Activated CD8-positive, alpha-beta memory T cell treated with anti-CD3 and anti-CD28 coated beads for 1 hour (primary cell): ENCODE measurements at places on chromosomes 5 and 9.

- DNase-seq, result no peak
These were observed 220.5 kb downstream of the SLIT3 start for GRCh38 chr5:169080448-169080911.

DNA sequence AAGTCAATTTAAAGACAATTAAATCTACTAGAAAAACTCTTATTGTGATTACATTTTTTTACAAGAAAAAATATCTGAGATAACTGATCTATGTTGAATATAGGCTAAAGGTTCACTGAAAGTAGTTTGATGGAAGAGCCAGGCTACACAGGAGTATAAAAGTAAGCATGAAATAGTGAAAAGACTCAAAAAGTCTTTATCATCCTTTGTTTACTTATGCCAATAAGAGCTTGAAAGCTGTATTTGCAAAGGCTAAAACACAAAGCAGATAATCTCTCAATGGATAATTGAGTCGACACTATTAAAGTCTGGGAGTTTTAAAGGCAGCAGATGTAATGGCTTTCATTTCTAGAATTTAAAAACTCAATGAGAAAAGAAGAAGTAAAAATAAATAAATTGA, 42.0 kb downstream of the SSBP2 start:
- DNase-seq, result no peak

DNA sequence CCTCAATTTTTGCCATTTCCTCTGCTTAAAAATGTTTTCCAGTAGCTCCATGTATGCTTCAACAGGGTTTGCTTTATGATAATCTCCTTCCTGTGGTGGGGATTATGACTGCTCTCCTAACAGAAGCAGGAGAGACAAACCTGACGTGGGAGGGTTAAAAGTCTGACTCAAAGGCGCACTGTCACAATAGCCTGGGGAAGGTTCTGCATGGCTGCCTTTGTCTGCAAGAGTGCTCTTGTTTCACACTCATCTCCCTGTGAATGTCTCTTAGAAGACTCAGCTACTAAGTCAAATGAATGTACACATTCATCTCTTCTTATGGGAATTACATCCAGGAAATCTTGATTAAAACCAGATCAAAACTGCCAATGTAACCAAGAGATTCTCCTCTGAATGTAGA, 90.9 kb upstream of the MTAP start:
- DNase-seq, result no peak

GRCh38 chr9:108469654-108470053, 386.1 kb downstream of the ACTL7B start:
- DNase-seq, result no peak

DNA sequence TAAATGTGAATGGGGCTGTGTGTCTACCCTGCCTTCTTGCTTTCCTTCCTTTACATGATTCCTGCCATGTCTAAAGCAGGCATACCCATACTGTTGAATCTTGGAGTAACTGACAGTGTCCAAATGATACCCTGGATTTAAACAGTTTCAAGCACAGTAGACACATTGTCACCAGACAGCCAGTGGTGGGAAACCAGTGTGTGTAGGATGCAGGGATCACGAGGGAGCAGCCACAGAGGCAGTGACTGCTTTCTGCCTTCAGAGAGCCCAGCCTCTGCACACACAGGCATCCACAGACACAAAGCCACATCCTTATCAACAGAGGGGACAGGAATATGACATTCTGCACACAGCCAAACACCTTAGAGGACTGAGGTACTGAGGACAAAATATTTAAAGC, 184.2 kb upstream of the TBCA start:
- no peak for DNase-seq

DNA sequence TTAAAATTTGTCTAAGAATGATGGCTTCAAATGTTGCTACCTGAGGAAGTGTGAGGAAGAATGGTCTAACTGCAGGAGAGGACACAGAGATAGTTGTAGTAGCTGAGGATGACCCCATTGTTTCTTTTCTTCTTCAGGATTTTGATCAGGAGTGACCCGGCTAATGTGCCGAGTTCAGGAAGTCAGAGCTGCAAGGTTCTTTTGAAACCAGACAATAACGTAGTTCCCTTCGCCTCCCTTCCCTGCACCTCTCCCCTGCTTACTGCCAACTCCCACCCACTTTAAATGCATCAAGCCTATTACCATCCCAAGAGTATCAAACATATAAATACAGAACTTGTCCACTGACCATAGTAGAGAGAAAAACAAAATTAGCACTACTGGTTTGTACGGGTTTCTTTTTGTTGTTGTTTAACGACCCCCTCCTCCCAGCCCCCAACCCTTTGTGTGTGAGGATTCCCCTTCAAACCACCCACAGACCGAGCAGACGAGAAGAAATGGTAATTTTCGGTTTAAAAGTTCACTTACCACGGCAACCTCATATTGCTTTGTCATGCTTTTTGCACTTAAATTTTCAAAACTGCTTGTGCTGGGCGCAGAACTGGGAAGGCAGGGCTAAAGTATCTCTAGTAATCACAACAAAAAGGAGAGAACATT, 23.5 kb upstream of the ELAVL2 start:
- no peak for DNase-seq

DNA sequence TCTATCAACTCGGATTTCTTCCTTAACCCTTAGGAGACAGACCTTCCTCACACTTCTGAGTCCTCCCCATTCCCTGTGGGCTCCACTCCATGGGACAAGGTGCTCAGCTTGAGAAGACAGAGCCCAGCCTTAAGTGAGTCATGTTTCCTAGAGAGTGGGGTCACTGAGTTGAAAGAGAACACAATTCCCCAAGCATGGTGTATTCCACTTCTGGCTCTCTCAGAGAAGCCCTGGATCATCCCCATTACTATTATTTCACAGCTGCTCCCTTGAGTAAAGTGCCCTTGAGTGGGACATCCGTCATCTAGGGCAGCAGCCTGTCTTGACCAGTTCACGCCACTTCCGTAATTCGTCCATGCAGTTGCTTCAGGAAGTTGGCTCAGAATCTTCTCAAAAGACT, 604.8 kb downstream of the BNC2 start:
- no peak for DNase-seq

DNA sequence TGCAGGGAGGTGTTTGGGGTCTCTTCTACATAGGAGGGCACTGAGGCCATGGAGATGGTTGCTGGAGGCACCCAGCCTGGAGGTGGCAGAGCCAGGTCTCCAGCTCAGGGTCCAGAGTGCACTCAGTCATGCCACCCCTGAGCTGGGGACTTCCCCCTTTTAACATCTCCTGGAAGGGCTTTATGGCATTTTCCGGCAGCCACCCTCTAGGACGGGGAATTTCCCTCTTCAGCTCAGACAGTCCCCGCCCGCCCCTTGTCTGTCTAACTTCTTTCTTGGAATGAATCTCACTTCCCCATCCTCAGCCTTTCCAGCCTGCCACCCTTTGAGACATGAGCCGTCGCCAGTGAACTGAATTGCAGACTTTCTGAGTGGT, 49.9 kb downstream of the COL15A1 start:
- no peak for DNase-seq

GRCh38 chr9:14159440-14160216, 154.3 kb downstream of the NFIB start:
- no peak for DNase-seq

- no peak for DNase-seq
These were observed 234.6 kb downstream of the CAAP1 start for GRCh38 chr9:26657958-26658357.

GRCh38 chr9:88049677-88050307, 75.5 kb upstream of the CDK20 start:
- DNase-seq, result no peak

GRCh38 chr9:70125621-70126263, 82.1 kb downstream of the MAMDC2 start:
- DNase-seq, result no peak

- no peak for DNase-seq
These were observed 12.3 kb upstream of the ADGRV1 start for GRCh38 chr5:90546216-90546837.

DNA sequence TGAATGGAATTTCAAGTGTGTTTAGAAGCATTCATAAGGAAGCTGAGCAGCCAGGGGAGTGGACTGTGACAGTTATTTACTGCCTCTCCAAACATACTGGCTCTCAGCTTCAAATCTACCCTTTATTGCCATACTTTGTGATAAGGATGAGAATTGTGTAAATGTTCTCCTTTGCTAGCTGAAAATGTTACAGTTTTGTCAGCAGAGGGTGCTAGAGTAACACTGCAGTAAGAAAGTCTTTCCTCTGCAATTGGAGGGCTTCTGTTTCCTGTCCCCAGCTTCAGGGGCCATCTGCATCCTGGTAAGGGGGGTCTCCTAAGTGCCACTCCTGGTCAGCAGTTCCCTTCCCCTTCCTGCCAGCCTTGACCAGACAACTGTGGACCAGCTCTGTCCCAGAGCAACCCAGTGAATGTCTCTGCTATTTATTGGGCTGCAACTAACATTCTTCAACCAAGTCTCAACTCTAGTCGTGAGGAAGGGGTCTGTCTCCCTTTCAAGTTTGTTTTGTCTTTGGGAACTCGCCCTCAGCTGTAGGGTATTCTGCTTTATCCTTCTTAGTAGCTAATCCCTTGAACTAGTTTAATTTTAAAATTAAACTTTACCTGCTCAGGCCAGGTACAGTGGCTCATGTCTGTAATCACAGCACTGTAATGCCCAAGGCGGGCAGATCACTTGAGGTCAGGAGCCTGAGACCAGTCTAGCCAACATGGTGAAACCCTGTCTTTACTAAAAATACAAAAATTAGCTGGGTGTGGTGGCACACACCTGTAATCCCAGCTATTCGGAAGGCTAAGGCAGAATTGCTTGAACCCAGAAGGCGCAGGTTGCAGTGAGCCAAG, 45.3 kb downstream of the RAPGEF6 start:
- no peak for DNase-seq

DNA sequence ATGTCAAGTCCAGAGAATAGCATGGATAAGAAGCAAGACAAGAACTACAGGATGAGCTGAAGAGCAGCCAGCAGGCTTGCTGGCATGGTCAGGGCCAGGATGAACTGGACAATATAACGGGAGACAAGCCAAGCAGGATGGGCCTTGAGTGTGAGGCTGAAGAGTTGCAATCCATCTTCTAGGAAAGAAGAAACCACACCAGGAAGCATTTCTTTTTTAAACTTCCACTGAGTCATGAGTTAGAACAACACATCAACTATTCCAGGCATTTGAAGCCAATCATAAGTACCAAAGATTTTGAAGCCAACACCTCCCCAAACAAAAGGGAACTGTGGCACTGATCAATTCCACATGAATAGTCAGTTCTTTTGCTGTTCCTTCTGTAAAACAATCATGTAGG, 27.3 kb downstream of the SLC31A2 start:
- no peak for DNase-seq

GRCh38 chr5:91145333-91145620, 237.8 kb downstream of the ARRDC3 start:
- DNase-seq, result no peak

DNA sequence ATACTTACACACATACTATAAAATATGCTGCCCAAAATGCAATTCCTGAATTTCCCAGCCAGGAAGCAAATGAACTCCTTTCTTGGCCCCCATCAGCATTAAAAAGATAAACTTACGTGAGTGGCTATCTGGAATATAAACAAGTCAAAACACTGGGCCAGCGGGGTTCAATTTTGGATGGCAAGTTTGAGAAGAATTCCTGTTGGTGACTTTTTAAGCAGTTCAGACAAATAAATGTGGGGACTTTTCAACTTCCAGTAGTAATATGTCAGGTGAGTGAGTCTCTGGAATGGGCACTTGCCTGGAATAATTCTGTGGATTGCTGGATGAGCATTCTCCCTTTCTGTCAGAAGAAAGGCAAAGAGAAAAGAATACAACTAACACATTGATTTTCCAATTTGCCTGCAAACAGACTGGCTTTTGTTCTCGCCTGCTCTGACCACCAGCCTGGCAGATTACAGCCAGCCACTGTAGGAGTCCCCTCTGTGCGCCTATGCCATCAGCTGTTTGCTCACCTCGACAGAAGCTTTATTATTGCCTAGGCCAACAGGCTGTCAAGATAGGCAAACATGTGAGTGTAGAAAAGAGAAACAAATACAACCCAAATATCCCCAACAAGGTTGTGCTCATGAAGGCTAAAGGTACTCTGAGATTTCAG, 78.6 kb downstream of the MRPS27 start:
- no peak for DNase-seq

DNA sequence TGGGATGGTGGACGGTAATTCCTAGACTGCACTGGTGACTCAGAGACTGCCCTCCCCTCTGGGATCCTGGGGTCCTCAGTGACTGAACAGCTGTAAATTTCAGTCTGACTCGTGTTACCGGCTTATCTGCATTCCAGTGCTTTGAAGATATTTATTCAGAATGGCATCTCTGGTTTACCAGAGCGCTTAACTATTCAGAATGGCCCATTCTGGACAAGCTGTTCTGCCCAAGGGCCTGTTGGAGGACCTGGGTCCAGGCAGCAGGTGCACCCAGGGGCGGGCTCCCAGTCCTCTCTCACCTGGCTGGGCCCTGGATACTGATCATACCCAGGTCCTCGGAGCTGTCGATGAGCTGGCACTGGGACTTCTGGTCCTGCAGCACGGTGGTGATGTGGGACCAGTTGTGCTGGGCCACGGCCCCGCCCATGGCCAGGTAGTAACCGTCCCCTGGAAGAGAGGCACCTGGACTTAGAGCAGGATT, 48.0 kb downstream of the SARDH start:
- no peak for DNase-seq

GRCh38 chr5:139903795-139904565, 108.4 kb downstream of the PSD2 start:
- DNase-seq, result no peak
